ENCODE measurements at places on chromosomes 11 and 22.

- DNase-seq, result peak; percentile 50
These were observed 59.0 kb upstream of the CD82 start for GRCh38 chr11:44506375-44507016.

GRCh38 chr11:9772218-9772617 lies 108.3 kb downstream of the SWAP70 start:
- no peak for DNase-seq

- no peak for DNase-seq
These were observed 183.8 kb upstream of the NTM start for GRCh38 chr11:131186629-131187101.

DNA sequence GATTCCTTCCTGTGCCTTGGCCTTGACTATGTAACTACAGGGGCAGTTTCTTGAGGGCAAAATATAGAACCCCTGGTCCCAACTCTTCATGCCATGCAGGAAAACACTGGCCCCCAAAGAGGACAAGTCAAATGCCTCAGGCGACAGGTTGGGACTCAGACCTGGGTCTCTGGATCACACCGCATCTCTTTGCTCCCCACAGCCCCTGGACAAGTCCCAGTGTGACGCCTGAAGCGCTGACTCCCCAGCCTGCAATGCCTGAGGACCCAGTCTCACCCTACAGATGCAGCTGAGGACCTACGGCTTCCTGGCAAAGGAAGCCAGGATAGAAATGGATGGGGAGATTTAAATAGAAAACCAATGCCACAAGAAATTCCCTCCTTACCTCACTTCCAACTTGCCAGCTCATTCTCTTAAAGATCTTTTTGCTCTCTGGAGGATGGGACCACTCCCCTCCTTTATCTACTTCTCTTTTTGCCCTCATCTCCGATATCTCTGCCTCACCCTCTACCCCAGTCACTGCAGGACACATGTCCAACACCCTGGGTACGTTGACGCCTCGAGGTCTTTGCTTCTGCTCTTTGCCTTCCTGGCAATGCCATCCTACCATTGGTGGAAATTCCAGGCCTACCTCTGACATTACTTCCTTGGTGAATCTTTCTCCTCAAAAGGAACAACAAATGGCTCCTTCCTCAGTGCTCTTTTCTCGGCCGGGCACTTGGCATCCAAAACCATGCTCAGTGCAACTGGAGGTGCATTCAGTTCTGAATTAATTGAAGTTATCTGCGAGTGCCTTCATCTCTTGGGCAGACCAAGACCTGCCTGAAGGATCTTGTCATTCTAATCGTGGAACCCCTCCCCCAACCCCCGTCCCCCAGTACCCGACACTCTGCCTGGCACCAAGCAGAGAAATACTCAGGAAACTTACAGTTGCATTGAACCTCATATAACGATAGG lies 2.0 kb upstream of the PRDM11 start:
- DNase-seq, result no peak

DNA sequence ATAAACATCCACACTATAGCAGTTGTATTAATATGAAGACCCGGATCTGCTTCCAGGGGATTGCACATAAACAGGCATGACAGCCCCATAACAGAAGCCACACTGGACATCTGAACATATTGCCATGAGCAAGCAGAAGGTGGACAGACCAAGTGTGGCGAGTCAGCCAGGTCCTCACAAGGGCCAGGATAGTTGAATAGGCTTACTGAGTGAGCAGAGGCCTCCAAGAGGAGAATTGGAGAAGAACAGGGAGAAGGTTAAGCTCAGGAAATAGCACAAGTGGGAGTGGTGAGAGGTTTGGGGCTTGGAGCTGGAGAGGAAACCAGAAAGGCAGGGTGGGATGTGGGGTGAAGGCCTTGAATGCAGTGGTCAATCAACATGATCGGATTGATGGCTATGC lies 10.8 kb downstream of the SLC35C1 start:
- DNase-seq, result peak; percentile 34

DNA sequence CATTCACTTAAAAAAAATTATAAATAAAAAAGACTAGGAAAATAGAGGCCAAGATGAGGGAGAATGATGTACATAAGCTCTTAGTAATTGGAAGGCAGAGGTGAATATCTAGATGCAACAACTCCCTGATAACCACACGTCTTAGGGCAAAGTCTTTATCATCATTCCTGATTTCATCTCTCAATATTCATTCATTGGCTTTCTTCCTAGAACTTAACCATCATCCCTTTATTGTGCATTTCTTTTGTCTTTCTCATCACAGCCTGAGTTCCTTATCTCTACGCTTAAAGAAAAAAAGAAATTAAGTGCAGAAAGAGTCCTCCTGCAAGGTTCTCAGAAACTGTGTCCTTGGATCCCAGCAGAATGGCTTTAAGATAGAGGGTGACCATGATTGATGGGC lies 23.2 kb upstream of the FLI1 start:
- DNase-seq, result no peak

GRCh38 chr11:65381716-65382032 lies 772 bp downstream of the SLC25A45 start:
- DNase-seq, result peak; percentile 82

GRCh38 chr22:29126670-29127395 lies 54.0 kb downstream of the KREMEN1 start:
- no peak for DNase-seq

- DNase-seq, result peak; percentile 65
These were observed 32.7 kb upstream of the CCDC34 start for GRCh38 chr11:27395556-27396258.

GRCh38 chr11:102830001-102830727 lies 13.2 kb downstream of the MMP3 start:
- no peak for DNase-seq

DNA sequence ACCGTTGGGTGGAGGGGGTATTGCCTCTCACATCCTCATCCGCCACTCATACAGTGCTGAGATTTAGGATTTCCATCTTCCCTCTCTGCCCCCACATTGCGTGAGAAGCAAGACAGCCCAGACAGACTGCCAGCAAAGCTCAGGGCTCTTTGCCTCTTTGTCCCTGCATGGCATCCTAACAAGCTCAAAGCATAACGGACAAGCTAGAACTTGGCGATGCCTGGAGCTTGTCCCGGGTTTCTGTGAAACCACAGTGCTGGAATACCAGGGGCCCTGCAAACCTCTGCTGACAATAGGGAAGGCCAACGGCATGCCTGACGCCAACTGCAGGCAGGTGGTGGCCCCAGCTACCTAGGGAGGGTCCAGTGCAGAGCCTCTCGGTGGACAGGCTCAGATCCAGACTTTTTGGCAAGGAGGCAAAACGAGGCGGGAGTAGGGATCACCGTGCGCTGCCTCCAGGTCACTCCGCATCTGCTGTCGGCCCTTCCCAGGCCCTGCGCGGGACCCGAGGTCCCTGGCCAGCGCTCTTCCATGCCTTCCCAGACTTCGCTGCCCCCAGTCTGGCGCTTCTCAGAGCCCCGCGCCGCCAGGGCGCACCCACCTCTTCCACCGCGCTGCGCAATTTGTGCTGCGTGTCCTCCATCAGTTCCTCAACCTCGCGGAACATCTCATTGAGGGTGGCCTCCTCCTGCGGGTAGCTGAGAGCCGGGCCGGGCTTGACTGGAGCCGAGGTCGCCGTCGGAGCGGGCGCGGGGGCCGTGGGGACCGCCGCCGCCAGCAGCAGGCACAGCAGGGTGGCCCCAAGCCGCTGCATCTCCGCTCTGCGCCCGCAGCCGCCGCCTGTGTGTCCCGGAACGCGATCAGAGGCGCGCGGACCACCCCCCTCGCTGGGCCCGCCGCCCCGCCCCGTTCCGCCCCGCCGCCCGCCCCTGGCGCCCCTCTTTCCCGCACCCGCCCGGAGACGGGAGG lies at the start of gene DKK3:
DKK3 (minus strand) TSS at position 858 of the 969 bp plus-strand sequence; CDS start at position 814, 44 bp downstream.
- DNase-seq, result no peak

DNA sequence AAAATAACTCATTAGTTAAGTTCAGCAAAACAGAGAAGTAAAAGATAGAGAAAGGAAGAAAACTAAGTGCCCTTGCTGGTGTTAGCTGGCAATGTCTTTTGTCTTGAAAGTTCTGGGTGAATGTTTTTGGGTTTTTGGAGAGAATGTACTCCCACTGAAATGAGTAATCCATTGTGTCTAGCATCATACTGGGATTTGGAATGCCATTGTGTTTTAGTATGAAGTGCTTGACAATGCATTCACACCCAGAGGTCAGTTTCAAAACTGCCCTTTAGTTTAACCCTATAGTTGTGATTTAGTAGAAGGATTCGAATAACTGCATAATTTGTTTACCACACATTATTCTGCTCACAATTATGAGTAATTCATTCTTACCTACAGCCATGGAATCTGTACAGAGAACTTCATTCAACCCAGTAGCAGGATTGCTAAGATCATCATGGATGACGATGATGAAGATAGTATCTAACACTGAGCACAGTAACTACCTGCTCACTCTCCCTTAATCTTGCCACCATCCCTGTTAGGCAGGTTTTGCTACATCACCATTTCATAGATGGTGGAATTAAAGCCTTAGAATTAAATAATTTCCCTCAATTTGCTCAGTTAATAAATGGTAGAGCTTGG lies 33.9 kb downstream of the MAML2 start:
- peak; percentile 65 for DNase-seq

GRCh38 chr11:1400317-1401170 lies 10.8 kb downstream of the BRSK2 start:
- DNase-seq, result no peak

DNA sequence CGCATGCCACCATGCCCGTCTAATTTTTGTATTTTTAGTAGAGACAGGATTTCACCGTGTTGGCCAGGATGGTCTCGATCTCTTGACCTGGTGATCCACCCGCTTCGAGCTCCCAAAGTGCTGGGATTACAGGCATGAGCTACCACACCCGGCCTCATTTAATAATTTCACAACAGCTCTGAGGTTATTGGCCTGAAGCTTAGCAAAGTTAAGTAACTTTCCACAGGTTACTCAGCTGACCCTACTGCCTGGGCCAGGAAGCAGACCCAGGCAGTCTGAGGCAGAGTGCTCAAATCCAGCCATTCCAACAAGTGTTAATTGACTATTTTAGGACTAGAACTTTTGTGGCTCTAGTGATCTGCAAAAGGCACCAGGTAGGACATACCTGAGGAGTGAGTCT lies 52.2 kb upstream of the L3MBTL2 start:
- no peak for DNase-seq

- peak; percentile 48 for DNase-seq
These were observed 5.8 kb downstream of the USP35 start for GRCh38 chr11:78194490-78194889.

DNA sequence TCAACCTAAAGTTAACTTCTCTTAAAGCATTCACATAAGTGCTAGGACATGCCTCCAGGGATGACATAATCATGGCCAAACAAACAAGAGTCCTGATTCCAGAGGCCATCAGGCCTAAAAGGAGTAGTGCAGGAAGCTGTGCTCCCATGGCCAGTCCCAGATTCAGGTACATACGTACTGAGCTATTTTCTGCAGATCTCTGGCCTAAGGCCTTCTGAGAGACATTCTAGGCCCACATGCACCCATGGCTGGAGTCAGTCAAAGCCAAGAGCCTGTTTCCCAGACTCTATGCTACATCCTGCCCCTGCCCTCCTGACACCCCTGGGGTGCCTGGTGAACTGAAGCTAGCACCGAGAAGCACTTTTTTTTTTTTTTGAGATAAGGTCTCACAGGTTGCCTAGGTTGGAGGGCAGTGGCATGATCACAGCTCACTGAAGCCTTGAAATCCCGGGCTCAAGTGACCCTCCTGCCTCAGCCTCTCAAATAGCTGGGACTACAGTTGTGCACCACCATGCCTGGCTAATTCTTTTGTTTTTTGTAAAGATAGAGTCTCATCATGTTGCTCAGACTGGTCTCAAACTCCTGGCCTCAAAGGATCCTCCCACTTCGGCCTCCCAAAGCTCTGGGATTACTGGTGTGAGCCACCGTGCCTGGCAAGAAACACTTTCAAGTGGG lies 553 bp downstream of the CD3D start:
- DNase-seq, result no peak

GRCh38 chr11:8719721-8720120 lies 37.1 kb downstream of the RPL27A start:
- no peak for DNase-seq

DNA sequence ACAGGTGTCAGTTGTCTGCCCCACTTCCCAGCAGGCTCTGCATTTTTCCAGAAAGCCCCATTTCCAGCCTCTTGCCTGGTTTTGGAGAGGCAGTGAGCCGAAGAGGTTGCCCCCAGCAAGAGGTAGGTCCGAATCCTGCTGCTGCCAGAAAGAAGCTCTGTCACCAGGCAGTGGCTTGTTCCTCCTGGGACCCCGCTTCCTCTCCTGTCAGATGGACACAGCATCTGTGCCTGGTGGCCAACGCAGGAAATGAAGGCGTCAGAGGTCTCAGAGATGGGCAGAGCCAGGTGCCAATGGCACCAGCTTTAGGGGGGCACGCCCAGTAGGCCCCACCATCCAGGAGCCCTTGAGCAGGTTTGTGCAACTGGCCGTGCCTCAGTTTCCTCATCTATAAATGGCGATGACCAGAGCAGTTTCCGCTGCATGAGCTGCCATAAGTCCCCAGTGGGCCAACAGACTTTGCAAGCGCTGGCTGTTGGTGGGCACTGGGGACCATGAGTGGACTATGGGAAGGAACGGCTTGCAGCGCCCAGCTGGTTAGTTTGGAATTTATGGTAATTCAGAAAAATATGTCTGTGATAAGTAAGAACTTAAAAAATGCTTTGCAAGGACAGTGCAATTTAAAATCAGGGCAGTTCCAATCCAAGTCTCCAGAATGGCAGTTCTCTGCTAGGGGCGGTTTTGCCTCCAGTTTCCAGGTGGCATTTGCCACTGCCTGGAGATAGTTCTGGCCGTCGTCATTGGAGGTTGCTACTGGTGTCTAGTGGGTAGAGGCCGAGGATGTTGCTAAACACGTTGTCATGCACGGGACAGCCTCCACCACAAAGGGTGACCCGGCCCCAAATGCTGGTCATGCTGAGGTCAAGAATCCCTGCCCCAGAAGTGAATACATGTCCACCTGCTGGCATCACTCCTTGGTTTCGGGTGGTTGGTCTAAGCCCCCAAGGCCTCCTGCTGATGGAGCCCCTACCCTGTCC lies 2.3 kb upstream of the OSBPL5 start:
- no peak for DNase-seq

DNA sequence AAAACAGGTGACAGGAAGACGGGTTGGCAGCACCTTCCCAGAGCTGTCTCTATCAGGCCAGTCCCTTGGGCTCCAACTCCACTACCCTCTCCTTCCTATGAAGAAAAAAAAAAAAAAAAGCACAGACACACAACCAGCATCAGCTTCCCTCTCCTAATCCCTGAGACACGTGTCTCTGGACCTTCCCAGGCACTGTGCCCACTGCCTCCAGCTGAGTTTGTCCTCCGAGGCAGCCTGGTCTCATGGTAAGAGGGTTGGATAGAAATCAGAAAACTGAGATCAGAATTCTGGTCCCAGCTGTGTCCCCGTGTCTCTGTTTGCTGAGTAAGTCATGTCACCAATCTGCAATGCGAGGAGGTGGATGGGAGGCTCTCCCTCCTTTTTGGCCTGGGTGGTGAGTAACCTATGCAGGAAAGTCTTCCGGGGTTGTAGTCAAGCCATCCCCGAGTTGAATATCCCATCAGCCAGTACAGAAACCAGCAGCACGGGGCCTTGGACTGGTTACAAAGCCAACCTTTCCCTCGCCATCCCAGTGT lies 193.7 kb upstream of the TBCEL start:
- no peak for DNase-seq

GRCh38 chr11:111665777-111666176 lies 63.5 kb downstream of the SIK2 start:
- DNase-seq, result peak; percentile 57

GRCh38 chr11:57752954-57753353 lies 1.3 kb upstream of the BTBD18 start:
- DNase-seq, result no peak

- peak; percentile 65 for DNase-seq
These were observed 953.0 kb downstream of the KCNA4 start for GRCh38 chr11:29063630-29064361.

GRCh38 chr11:57792870-57793269 lies 31.3 kb downstream of the CTNND1 start:
- peak; percentile 80 for DNase-seq

GRCh38 chr11:119365071-119365591 lies 16.4 kb downstream of the USP2 start:
- no peak for DNase-seq
